ENCODE measurements at places on chromosomes 13 and 19.

GRCh38 chr19:32017176-32017953 is 328.0 kb upstream of the ZNF507 start:
- DNase-seq = no peak

DNA sequence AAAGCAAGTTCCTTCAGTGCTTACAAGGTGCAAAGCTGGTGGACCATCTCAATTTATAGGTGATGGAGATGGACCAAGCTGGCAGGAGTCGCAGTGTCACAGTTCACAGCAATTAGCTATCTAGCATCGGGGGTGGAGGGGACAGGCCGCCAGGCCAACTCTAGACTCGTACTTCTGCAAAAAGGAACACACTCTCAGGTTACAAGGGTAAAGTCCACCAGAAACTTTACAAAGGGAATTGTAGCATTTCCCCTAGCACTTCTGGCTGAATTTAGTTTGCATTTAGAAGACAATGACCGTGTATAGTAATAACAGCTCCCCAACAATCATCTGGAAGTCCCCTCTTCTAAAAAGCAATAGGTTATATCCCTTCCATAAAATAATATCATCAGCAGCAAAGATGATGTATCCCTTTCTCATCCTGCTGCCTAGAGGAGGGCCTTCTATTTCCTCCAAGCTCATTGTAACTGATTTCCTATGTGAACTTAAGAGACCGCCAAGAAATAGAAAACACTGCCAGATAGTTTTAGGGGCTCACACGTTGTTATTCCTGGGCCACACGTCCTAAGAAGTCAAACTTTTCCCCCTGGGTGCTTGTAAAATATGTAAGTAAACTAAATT is 8.5 kb upstream of the DOCK9 start:
- no peak for DNase-seq

- no peak for DNase-seq
Measured at GRCh38 chr13:78566631-78567030, 36.7 kb downstream of the POU4F1 start.

- no peak for DNase-seq
Measured at GRCh38 chr13:104949840-104950740, 1585.4 kb downstream of the EFNB2 start.

GRCh38 chr13:98041081-98041820 is 87.8 kb downstream of the IPO5 start:
- DNase-seq = no peak

All from hematopoietic multipotent progenitor cell treated with erythropoietin and hydrocortisone succinate and interleukin-3 and kit ligand, for 17 days (in vitro differentiated cells).